ENCODE measurements at places on chromosomes 16 and 17. TPM values are rescaled to one million over a fixed set of nuclear protein-coding genes. Genes with fewer than 3 reads are reported as not detected.
A peak's percentile ranks its signal among the peaks of the same experiment; 100 is the strongest.

DNA sequence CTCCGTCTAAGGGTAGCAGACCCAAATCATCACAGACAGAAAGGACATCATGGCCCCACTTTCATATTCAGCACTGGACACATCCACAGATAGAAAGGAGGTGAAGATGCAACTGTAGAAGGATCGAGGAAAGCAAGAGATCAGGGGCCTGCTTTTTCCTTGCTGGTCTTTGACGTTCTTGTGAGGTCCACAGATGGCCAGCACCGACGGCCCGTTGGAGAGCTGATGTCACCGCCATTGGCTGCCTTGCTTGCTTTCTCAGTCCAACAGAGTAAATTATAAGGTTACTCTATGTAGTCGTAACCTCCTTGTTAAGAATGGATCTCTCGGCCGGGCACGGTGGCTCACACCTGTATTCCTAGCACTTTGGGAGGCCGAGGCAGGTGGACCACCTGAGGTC, 5.1 kb upstream of the RBFOX3 start:
- DNase-seq, result no peak

HOXB1 gene
- total RNA-seq, result not detected

MYH13 gene
- total RNA-seq, result not detected

DNA sequence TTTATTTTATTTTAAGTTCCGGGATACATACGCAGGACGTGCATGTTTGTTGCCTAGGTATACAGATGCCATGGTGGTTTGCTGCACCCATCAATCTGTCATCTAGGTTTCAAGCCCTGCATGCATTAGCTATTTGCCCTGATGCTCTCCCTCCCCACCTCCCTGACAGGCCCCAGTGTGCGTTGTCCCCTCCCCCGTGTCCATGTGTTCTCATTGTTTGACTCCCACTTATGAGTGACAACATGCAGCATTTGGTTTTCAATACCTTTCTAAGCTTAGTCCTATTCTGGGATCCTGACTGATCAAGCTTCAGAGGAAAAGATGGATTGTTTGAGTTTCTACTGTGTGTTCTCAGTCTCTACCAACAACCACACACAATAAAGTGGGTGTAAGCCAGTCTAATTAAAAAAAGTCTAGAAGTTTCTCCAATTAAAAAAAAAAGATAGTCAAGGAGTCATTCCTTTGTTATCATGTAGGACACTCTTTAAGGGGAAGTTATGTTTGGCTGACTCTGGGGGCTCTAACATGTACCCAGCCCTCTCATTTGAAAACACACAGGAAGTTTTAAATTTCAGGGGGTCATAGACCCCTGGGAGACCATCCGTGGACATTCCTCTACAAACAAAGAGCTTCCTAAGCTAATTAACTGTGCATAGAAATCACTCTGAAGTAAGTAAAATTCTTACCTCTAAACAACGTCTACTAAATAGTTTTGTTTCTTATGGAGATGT, 66.3 kb upstream of the ADAMTS18 start:
- DNase-seq, result no peak

DNA sequence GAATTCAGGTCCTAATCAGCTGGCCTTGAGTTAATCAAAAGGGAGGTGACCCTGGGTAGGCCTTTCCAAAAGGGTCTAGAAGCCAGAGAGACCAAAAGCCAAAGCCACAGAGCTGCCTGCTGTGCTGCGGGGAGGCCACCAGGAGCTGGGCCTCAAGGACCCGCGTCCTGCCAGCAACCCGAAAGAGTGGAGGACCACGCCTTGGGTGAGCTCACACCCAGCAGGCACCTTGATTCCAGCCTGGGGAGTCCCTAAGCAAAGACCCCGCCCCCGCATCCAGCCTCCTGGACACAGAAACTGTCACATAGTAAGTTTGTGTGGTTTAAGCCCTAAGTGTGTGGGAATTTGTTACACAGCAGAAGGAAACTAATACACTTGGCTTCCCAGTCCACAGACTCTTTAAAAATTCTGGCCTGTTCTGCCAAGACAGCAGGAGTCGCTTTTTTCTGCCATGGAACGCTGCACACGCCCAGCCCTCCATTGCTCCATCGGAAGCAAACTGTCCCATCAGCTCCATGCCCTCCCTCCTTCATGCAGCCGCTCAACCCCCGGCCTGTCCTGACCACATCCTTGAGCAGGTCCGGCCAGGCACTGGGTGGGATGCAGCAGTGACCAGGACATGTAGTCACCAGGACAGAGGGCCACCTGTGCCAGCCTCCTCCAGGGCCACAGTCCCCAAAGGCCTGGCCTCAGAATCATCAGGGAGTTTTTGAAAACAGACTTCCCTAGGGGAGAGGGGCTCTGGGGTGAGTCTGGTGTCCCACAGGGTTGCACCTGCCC, 20.9 kb upstream of the RASD1 start:
- DNase-seq, result no peak

GRCh38 chr16:55527885-55528284, 19.0 kb downstream of the LPCAT2 start:
- DNase-seq, result no peak

RAB37 gene
- not detected for total RNA-seq

C16orf46 gene
- total RNA-seq, result not detected

OR3A3 gene
- total RNA-seq, result not detected

SLX4 gene
- total RNA-seq, result 8.3 TPM

DNA sequence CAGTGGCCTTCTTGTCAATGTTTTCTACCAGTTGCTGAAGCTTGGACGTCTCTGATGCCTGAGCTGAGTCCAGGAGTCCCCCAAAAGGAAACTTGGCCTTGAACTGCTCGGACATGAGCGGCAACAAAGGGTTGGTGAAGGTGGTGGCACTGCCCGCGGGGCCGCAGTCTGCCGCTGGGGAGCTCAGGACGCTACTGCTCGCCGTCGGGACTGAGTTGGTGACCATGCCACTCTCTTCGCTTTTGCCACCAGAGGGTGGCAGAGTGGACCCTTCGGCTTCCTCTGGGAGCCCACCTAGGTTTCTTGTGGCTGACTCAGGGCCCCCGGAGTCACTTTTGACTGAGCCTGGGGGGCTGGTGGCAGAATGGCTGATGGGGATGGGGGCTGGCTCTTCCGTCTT, 11.0 kb downstream of the SALL1 start:
- no peak for DNase-seq

GRCh38 chr17:65345261-65346005, 208.3 kb downstream of the RGS9 start:
- DNase-seq, result peak; percentile 76

- no peak for DNase-seq
Observed at GRCh38 chr17:68675723-68676122, 74.6 kb upstream of the FAM20A start.

AANAT gene
- not detected for total RNA-seq

OTOP3 gene
- not detected for total RNA-seq

- DNase-seq, result no peak
Observed at GRCh38 chr17:32634167-32634566, 147.4 kb downstream of the CDK5R1 start.

GRCh38 chr17:55265311-55266021, 706 bp downstream of the HLF start:
- no peak for DNase-seq

ABCC3 gene
- 13.3 TPM for total RNA-seq

- no peak for DNase-seq
Observed at GRCh38 chr17:41505809-41506767, 676 bp upstream of the KRT13 start.

RUNDC3A gene
- total RNA-seq, result 0.12 TPM

DNA sequence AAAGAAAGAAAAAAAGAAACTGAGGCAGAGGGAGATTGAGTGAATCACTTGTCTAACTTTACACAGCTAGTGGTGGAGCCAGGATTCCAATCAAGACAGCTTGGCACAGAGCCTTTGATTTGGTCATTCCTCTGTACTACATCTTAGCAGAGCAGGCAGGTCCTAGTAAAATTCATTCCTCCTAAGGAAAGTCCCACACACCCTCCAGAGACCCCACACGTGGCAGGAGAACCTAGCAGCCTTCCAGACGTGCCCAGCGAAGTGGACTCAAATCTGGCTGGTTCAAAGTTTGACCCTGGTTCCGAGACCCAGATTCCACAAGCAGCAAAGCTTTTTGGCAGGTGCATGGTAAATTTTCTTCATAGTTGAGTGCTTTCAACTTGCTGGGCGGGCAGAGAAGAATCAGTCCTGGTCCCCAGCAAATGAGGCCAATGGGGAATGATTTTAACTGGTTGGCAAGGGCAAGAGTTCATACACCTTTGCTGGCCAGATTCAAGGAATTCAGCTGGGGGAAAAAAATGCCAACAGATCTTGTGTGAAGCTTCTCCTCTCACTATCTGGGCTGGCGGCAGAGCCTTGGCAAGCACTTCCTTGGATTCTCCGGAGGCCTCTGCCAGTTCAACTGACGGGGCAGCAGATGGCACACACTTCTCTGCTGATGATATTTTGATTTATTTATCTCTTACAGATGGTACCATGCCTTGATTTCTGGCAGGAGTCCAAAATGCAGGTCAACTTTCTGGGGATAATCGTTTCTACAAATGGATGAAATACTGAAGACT, 82.4 kb downstream of the GSG1L start:
- DNase-seq, result no peak

GRCh38 chr17:45127207-45127547, 5.1 kb downstream of the PLCD3 start:
- DNase-seq, result no peak

GRCh38 chr16:4370151-4370550, 1.5 kb upstream of the VASN start:
- no peak for DNase-seq

BICDL2 gene
- total RNA-seq, result not detected

GRCh38 chr16:16867973-16868372, 489.0 kb downstream of the NPIPA7 start:
- DNase-seq, result no peak

DNA sequence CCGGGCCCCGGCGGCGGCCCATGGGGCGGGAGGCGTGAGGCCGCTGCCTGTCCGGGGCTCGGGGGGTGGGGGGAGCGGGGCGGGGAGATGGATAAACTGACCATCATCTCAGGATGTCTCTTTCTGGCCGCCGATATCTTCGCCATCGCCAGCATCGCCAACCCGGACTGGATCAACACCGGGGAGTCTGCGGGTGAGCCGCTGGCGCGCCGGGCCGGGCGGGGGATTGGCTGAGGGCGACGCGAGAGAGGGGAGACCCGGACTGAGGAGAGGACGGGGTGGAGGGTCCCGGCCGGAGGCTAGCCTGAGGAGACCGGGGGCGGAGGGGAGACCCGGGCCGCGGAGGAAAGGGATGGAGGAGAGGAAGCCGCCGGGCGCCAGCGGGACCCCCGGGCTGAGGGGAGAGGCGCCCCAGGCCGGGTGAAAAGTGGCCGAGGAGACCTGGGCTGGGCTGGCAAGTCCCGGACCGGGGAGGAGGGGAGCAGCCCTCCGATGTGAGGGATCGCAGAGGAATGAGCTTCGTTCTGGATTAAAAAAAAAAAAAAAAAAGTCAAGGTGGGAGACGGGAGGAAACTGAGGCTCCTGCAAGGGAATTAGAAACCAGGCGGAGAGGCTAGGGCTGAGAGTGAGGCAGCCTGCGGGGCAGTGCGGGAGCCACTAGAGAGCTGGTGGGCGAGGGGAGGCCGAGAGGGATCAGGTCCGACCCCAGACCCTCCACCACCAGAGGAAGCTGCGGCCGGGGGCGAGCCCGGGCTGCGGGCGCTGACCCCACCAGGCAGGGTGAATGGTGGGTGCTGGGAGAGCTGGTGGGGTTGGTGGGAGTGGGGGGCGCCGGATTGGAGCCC, 526 bp downstream of the MOSMO start:
- peak; percentile 32 for DNase-seq

GP1BA gene
- not detected for total RNA-seq

- peak; percentile 69 for DNase-seq
Observed at GRCh38 chr17:41666708-41667279, 21.9 kb upstream of the EIF1 start.

GRCh38 chr16:82506692-82507670, 119.8 kb upstream of the CDH13 start:
- no peak for DNase-seq

DNA sequence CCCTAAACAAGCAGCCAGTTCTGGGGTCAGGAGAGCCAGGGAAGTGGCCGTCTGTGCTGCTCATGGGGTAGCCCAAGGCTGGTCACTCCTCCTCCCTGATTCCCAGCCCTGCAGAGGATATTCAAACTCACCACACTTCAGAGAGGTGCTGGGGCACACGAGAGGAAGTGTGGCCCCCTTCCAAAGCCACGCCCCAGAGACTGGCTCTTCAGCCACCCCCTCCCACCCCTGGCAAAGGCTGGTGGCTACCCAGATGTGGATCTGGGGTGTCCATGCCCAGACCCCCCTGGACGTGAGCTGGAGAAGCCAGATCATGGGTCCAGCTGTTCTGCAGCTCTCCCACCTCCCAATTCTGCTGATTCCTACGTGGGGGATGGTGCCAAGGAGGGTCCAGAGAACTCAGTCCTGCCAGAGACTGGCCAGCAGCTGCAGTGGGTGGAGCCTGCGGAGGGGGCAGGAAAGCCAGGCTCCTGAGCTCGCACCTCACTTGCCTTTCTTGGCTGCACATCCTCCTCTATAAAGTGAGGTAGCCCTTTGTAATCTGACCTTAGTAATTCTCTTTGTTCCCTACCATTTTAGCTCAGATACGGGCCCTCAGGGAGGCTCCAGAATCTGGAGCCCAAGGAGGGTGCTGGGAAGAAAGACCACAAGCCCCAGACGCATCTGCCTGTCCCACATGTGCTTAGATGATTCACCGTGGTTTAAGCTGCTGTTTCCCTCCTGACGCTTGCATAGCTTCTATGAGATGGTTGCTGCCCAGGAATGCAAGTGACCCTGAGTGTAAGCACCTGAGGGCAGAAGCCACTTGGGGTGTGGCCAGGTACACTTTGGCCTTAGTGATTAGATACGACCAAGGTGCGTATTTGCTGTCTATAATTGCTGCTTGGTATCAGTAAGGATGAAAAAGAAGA, 15.3 kb downstream of the SDK2 start:
- DNase-seq, result no peak

KRTAP4-12 gene
- total RNA-seq, result not detected

- DNase-seq, result no peak
Observed at GRCh38 chr16:51986301-51986700, 560.6 kb downstream of the TOX3 start.

SSTR5 gene
- not detected for total RNA-seq
